ENCODE measurements at places on chromosomes 2 and 18.
A peak's percentile ranks its signal among the peaks of the same experiment; 100 is the strongest.

DNA sequence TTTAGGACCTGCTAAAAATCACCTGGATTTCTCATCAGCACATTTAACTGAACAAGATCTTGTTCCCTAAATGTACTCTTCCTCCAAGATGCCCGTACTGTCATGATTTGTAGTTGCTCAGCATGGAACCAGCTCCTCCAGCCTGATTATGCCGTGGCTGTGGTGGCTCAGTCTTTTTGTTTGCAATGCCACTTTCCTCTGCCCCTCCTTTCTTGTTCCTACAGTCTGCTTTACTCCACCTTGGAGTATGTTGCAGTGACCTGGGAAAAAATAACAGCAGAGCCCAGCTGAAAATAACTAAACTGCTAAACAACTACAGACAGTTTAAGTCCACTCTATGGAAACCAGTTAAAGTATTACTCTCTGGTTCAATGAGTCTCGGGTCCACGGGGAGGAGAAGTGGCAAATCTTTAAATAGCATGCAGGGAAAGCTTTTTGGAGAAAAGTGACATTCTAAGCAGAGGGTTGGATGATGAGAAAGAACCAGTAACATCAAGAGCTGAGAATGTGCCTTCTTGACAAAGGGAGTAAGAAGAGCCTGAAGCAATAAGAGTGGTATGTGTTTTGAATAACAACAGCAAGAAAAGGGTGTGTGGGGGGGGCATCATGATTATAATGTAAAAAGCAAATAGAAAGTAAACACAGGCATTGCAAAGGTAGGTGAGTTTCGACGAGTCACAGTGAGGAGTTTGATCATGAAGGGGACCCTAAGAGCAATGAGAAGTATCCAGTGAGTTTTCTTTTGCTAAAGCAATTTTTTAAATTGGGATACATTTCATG is 225.7 kb downstream of the TMX3 start:
- no peak for DNase-seq

- DNase-seq = no peak
These were observed 90.4 kb downstream of the ZEB2 start for GRCh38 chr2:144429396-144430112.

GRCh38 chr2:60706021-60706420 is 50.0 kb upstream of the PAPOLG start:
- no peak for DNase-seq

DNA sequence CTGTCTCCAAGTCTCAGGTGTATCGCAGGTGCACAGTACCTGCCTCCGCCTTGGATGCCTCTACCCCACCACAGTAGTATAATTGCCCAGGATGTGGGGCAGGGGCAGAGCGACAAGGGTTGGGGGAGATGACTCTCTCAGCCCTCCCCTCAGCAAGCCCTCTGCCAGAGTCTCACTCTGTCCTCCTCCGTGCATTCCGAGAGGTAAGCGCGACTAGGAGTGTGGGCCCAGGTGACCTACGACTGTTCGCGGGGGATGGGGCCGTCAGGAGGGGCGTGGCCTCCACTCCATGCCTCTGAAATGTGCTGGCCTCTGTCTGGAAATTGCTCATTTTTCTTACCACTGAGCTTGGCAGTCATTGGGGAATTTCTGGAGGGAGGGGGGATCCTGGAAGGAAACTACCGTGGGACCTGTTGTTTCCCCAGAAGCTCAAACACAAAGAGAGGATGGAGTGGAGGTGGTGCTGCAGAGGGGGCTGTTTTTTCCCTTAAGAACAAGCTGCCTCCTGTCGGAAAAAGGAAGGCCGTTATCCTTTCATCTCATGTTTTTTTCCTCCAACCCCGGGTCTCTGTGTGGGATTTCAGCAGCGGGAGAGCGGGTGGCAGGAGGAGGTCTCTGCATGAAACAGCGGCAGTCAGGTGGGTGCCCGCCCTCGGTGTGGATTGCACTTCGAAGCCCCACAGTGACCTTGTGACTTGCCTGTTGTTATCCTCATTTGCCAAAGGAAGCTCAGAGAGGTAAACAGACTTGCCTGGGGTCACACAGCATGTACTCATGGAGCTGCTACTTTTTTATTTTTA is 13.0 kb upstream of the RALB start:
- DNase-seq = peak; percentile 80

- DNase-seq = no peak
These were observed 13.3 kb downstream of the CELF4 start for GRCh38 chr18:37552286-37552685.

DNA sequence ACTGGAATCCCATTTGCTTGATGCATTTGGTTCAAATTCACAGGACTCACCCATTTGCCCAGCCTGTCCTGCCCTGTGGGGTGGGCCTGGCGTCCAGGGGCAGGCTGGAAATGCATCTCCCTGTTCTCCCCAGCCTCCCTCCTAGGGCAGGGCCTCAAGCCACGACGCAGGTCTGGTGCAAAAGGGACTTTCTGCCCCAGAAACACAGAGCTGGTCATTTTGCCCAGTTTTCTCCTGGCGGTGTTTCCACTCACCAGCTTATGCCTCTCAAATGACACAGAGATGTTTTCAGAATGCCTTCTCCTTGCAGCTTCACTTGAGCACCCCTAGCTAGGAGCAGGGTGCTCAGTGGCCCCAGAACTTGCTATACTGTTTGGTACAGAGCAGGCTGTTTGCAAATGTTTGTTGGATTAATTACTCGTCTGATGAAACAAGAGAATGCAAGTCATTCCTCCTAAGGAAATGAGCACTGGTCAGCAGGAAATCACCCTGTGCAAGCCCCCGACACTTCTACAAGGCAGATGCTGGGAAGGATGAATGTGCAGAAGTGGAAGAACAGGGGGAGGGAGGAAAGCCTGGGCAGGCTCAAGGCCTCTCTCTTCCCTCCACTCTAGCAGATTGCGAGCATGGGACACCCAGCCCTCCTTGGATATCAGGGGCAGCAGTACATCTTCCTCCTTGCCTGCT is 164.3 kb upstream of the APCDD1 start:
- DNase-seq = no peak

- no peak for DNase-seq
These were observed 2.9 kb downstream of the RETREG2 start for GRCh38 chr2:219180961-219181360.

- no peak for DNase-seq
These were observed 112.1 kb upstream of the ATP8B1 start for GRCh38 chr18:57915248-57915647.

GRCh38 chr2:105744909-105745853 is at the start of gene NCK2:
TSS of gene NCK2 (plus strand) at chr2:105744912. CDS start at chr2:105855064, 110,152 bp downstream.
- peak; percentile 41 for DNase-seq

DNA sequence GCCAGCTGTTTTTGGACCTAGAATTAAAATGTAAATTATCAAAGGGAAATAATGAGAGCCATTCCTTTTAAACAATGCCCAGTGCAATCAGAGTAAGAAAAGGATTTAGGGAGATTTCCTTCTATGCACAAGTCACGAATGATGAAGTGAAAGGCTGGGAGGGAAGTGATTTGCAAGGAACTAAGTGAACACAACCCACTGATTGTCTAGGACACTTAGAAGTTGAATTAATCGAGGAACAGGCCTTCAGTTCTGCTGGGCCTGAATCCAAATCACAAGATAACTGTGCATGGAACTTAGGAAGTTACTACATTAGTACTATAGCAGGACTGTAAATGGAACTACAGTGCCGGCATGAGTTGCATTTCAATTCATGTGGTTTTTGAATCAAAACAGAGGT is 17.7 kb downstream of the MAP2 start:
- no peak for DNase-seq

- DNase-seq = no peak
These were observed 133.4 kb upstream of the RND3 start for GRCh38 chr2:150620855-150621254.

- no peak for DNase-seq
These were observed 206.5 kb downstream of the PDE1A start for GRCh38 chr2:182220335-182220734.

- no peak for DNase-seq
These were observed 39.4 kb upstream of the EFHD1 start for GRCh38 chr2:232593982-232594381.

GRCh38 chr2:97781981-97782380 is 68.6 kb downstream of the ZAP70 start:
- no peak for DNase-seq

DNA sequence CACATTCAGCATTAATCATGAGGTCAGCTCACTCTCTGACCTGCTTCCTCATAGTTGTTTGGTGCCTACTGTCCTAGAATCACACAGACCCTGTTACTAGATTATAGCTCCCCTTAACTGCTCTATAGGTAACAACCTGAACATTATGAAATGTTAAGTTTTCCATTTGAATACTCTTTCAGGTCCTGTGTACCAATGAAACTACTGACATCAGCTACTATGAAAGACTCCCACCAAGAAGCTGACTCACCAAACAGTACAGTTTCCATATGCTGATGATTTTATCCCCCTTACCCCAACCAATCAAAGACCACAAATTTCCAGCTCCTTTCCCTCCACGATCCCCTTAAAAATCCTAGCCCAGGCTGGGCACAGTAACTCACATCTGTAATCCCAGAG is 56.3 kb downstream of the SRBD1 start:
- DNase-seq = no peak

DNA sequence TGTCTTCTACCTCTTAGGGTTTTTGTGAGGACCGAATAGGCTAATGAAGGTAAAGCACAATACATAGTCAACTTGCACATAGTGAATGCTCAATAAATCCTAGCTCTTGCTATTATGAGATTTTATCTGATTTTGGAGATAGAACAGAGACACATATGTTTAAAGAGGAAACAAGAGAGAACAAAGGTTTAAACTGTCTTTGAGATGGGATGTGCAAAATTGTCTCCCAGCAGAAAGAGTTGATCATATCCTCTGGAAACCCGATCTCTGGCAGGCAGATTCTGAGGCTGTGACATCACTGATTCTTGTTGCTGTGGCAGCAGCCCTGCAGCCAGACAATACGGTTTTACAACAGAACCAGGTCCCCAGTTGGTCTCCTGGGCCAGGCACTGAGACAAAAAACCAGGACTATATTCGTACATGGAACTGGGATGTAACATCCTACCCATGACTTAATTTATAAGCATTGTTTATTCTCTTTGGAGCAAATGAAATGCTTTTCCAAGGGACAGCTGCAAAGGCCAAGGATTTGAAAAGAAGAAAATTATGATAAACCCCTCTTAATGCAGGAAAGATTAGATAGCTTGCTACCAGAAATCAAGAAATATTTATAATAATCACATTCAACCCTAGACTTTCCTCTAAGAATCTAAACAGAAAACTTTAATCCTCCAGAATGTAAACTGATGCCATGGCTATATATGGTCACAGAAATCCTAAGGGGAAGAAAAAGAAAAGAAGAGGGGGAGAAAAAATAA is 80.2 kb downstream of the SLC8A1 start:
- DNase-seq = peak; percentile 29

DNA sequence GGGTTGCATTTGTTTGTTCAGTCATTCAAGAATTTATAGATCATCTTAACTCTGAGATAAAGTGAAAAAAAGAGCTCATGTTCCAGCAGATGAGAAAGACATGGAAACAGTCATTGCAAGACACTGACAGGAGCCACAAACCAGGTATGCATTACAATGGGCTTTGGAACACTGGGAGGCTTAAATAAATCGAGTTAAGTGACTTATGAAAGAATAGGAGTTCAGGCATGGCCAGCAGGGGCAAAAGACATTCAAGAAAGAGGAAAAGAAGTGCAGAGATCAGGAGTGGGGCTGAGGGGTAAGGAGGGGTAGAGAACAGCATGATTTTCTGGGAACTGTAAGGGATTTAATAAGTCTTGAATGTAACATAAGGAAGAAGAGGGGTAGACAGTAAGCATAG is 121.2 kb upstream of the EPC2 start:
- no peak for DNase-seq

GRCh38 chr2:176813621-176814049 is 399.0 kb upstream of the HNRNPA3 start:
- DNase-seq = no peak

- no peak for DNase-seq
These were observed 1.3 kb upstream of the FAM117B start for GRCh38 chr2:202633470-202633869.

GRCh38 chr2:70613521-70613920 is 59.9 kb upstream of the TGFA start:
- DNase-seq = no peak

DNA sequence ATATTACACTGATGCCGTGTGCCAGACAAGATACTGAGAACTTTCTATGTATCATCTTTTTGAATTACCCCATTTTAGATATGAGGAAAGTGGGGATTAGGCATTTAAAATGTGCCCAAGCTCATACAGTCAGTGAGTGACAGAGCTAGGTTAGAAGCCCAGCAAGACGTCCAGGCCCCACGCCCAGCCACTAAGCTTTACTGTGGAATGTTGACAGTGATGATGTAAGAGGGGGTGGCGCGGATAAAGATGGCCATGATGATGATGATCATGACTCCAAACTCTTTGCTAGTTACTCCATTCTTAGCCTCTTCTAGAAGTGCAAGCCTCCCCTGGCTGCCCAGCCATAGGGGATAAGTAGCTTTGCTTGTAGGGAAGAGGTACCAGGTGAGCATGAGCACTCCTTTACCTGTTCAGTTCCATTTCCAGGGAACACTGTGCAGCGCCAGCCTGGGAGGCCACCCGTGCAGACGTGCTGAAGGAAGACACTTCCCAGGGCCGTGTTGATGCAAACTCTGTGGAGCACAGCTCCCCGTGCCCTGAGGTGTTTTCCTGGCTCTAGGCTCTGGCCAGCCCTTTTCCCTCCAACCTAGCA is 65.5 kb downstream of the BCL2L11 start:
- DNase-seq = no peak

DNA sequence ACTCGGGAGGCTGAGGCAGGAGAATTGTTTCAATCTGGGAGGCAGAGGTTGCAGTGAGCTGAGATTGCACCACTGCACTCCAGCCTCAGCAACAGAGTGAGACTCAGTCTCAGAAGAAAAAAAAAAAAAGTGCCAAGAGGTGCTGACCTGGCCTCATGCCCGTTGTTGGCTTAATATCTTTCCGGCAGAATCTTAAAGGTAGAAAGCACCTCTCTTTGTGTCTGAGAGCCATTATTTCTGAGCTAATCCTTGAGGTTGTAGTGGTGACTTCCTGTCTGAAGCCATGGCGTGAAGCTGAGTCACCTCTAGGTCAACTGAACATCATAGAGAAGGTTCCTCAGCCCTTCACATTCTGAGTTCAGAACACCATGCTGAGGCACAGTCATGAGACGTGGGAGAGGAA is 60.4 kb downstream of the WDSUB1 start:
- no peak for DNase-seq

GRCh38 chr2:16482460-16482859 is 183.2 kb downstream of the CYRIA start:
- DNase-seq = no peak

DNA sequence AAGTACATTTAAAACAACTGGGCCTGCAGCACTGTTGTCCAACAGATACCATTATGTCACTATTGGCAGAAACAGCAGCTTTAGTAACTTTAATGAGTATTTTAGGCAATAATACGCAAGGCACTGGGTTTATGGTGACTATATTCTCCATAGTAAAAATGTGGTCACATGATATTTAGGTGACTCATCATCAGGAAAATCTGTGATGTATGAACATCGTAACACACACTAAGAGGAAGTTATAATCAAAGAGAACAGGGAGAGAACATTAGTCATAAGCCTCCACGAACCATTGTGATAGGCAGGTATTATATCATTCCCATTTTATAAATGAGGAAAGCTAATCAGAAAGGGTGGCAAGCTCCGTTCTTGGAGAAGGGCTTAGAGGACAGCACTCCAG is 36.9 kb downstream of the RAPH1 start:
- no peak for DNase-seq

GRCh38 chr2:68776124-68776523 is 41.5 kb downstream of the ARHGAP25 start:
- DNase-seq = no peak

- no peak for DNase-seq
These were observed 119.1 kb downstream of the NDUFA10 start for GRCh38 chr2:239905884-239906654.

All from left cardiac atrium (tissue), 4 donors.